ENCODE measurements at places on chromosomes 2 and 18.

- no peak for DNase-seq
- peaks cover 4% of the 10 kb centered on the region for H3K27me3 ChIP-seq
- no peaks in the 10 kb centered on the region for H3K4me1 ChIP-seq
These were observed 19.1 kb upstream of the RAB11FIP5 start for GRCh38 chr2:73131807-73132206.

DNA sequence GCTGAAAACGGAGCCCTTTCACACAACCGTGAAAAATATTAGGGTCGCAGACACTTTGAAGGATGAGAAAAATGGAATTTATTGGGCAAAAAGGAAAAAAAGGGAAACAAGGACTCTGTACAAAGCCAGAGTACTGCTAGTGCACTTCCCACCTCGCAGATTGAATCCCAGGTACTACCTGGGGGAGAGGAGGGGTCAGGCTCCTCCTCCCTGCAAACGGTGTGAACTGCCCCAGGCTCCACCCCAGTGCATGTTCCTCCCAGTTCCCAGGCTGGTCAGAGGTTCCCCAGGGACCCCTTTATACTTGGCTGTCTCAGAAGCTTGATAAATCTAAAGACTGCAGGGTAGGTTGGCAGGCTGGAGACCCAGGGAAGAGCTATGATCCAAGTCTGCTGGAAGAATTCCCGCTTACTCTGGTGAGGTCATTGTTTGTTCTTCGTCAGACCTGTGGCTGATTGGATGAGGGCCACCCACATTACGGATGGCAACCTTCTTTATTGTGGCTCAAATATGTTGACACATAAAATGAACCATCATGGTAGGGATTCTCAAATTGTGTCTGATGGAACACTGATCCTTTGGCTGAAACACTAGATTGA, 290.4 kb upstream of the POU3F3 start:
- H3K27me3 ChIP-seq = no peaks in the 10 kb centered on the region
- no peak overlapping the region for H3K27ac ChIP-seq
- H3K4me1 ChIP-seq = no peaks in the 10 kb centered on the region
- H3K4me3 ChIP-seq = no peak overlapping the region
- no peak for DNase-seq

GRCh38 chr2:74939919-74940812, 18.3 kb upstream of the POLE4 start:
- H3K4me3 ChIP-seq = no peak overlapping the region
- no peak for DNase-seq
- H3K27ac ChIP-seq = no peak overlapping the region
- H3K4me1 ChIP-seq = no peaks in the 10 kb centered on the region
- H3K36me3 ChIP-seq = no peaks in the 10 kb centered on the region
- no peaks in the 10 kb centered on the region for H3K27me3 ChIP-seq

- H3K4me1 ChIP-seq = no peaks in the 10 kb centered on the region
- no peak overlapping the region for H3K27ac ChIP-seq
- no peak overlapping the region for H3K4me3 ChIP-seq
- peaks cover 8% of the 10 kb centered on the region for H3K36me3 ChIP-seq
- no peaks in the 10 kb centered on the region for H3K27me3 ChIP-seq
- no peak for DNase-seq
These were observed 32.9 kb downstream of the ZC3H15 start for GRCh38 chr2:186518945-186519344.

DNA sequence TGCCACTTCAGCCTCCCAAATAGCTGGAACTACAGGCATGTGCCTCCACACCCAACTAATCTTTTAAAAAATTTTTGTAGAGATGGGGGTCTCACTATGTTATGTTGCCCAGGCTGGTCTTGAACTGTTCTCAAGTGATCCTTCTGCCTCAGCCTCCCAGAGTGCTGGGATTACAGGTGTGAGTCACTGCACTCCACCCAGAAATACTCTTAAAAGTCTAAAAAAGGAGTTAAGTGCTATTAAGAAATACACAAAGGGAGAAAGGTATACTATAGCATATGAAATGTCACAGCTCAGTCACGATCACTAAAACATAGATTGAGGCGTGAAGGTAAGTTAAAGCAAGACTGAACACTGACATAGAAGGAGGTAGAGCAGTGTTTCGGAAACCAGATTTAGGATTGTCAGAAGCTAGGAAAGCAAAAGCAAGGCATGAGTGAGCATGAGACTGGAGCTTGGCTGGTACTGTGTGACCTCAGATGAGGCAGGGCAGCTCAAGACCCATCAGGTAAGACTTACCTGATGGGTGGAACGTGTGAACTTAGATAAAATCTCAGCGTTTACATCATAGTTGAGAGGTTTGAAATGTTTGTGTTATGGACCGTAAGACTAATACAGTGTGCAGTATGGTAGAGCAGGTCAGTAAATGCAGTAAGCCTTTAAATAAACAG, 9.2 kb downstream of the CCNYL1 start:
- no peaks in the 10 kb centered on the region for H3K4me1 ChIP-seq
- DNase-seq = no peak
- H3K27me3 ChIP-seq = no peaks in the 10 kb centered on the region
- H3K27ac ChIP-seq = no peak overlapping the region

DNA sequence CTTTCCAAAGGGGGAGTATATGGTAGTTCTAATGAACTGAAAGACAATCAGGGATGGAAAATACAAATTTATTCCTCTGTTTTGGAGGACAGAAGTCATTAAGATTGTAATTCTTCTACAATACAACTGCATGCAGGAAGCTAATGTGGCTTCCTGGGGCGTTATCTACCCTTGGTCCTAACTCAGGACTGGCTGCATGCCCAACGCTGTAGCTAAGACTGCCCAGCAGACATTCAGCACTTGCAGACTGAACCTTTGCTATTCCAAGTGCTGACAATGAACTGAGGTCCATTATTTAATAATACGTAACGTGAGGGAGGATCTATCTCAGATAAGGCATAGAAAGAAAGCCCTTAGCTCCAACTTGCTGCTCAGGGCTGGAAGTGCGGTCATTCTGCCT, 53.2 kb downstream of the ZAP70 start:
- DNase-seq = no peak
- H3K4me3 ChIP-seq = no peak overlapping the region

- no peak for DNase-seq
- no peaks in the 10 kb centered on the region for H3K27me3 ChIP-seq
- H3K4me1 ChIP-seq = peaks cover 5% of the 10 kb centered on the region
- H3K4me3 ChIP-seq = no peak overlapping the region
These were observed 11.3 kb downstream of the GFPT1 start for GRCh38 chr2:69375494-69376353.
